ENCODE measurements at places on chromosomes 4 and X. TPM values are rescaled to one million over a fixed set of nuclear protein-coding genes. Genes with fewer than 3 reads are reported as not detected.

DOK7 gene
- total RNA-seq: not detected

DNA sequence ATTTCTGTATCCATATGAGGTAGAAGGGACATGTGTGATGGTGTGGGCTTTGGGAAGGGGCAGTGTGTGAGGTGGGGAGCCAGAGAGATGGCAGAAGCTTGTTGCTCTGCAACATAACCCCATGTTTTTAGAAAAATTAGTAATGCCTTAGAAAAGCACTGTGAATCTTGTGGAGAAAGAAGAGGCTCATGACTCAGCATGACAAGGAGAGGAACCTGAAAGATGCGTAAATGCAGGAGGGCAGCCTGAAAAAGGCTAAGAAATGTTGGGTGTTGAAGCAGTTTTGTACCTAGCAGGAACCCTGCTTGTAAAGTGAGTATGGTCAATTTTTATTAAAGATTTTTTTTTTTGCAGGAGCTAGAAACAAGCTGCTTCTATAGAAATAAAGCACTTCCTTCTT is 59.8 kb downstream of the ARSJ start:
- H3K36me3 ChIP-seq: no peaks in the 10 kb centered on the region
- DNase-seq: no peak
- H3K27ac ChIP-seq: no peak overlapping the region
- H3K27me3 ChIP-seq: no peaks in the 10 kb centered on the region
- H3K4me1 ChIP-seq: peaks cover 8% of the 10 kb centered on the region
- H3K4me3 ChIP-seq: no peak overlapping the region

DNA sequence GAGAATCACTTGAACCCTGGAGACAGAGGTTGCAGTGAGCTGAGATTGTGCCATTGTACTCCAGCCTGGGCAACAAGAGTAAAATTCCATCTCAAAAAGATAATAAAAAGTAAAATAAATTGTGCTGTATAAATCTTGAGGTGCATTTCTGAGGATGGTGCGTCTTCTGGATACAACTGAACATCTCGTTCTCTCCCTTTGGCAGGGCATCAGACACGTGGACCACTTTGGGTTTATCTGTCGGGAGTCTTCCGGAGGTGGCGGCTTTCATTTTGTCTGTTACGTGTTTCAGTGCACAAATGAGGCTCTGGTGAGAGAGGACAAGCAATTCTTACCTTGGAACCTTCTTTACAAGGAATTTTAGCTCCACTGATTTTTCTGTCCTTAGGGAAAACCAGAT is 60.2 kb downstream of the PTTG2 start:
- no peak for DNase-seq
- H3K36me3 ChIP-seq: peaks cover 43% of the 10 kb centered on the region
- peaks cover 4% of the 10 kb centered on the region for H3K4me1 ChIP-seq
- H3K27me3 ChIP-seq: no peaks in the 10 kb centered on the region

GRCh38 chr4:1502976-1503375 is 96.7 kb upstream of the NKX1-1 start:
- no peak for DNase-seq
- H3K4me1 ChIP-seq: no peaks in the 10 kb centered on the region
- no peaks in the 10 kb centered on the region for H3K27me3 ChIP-seq
- H3K4me3 ChIP-seq: no peak overlapping the region
- no peak overlapping the region for H3K27ac ChIP-seq
- H3K36me3 ChIP-seq: no peaks in the 10 kb centered on the region

GRCh38 chr4:83267121-83267829 is 17.3 kb downstream of the COQ2 start:
- no peak overlapping the region for H3K27ac ChIP-seq
- no peaks in the 10 kb centered on the region for H3K27me3 ChIP-seq
- no peak for DNase-seq
- peaks cover 29% of the 10 kb centered on the region for H3K4me1 ChIP-seq
- H3K36me3 ChIP-seq: peaks cover 63% of the 10 kb centered on the region

CXorf49 gene
- total RNA-seq: not detected

DNA sequence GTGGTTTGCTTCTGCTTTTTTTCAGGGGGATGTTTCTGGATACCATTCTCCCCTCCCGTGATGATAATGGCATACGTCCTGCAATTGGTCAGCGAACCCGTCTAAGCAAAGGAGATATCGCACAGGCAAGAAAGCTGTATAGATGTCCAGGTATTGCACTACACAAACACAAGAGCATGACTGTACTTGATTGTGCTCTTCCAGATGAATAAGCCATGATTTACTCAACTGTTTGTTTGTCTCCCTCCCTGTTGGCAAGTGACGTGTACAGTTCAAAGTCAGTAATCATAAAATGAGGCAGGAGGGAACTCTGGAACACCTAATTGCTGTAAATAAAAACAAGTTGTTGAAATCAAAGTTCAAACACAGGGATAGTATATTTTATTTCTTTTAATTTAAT is 141.4 kb downstream of the TLL1 start:
- no peak overlapping the region for H3K27ac ChIP-seq
- no peak overlapping the region for H3K4me3 ChIP-seq
- no peaks in the 10 kb centered on the region for H3K27me3 ChIP-seq
- H3K4me1 ChIP-seq: no peaks in the 10 kb centered on the region

- no peaks in the 10 kb centered on the region for H3K36me3 ChIP-seq
- no peak overlapping the region for H3K4me3 ChIP-seq
- H3K4me1 ChIP-seq: no peaks in the 10 kb centered on the region
- no peaks in the 10 kb centered on the region for H3K27me3 ChIP-seq
Measured at GRCh38 chr4:63717384-63717783, 691.9 kb downstream of the TECRL start.

TBX22 gene
- total RNA-seq: not detected
